NCI-H2107 (cell line): ENCODE measurements at places on chromosomes 7 and 10.
A peak's percentile ranks its signal among the peaks of the same experiment; 100 is the strongest.

- no peak for DNase-seq
Measured at GRCh38 chr7:30177186-30177585, 42.4 kb downstream of the MTURN start.

DNA sequence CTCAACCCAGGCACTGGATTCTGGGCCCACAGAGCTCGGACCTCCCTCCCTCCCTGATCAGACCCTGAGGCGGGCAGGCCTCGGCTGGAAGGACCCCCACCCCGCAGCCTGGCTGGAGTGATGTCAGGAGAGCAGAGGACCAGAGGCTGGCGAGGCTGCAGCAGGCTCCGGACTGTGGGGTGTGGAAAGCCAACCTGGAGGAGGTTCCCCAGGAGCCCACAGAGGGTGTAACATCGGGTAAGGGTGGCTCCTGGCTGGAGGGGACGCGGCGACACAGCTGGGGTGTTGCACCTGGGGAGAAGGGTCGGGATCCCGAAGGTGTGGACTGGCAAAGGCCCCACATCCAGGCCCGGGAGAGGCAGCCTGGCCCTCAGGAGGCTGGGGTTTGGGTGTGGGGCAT lies 8.9 kb upstream of the MICALL2 start:
- DNase-seq, result no peak

DNA sequence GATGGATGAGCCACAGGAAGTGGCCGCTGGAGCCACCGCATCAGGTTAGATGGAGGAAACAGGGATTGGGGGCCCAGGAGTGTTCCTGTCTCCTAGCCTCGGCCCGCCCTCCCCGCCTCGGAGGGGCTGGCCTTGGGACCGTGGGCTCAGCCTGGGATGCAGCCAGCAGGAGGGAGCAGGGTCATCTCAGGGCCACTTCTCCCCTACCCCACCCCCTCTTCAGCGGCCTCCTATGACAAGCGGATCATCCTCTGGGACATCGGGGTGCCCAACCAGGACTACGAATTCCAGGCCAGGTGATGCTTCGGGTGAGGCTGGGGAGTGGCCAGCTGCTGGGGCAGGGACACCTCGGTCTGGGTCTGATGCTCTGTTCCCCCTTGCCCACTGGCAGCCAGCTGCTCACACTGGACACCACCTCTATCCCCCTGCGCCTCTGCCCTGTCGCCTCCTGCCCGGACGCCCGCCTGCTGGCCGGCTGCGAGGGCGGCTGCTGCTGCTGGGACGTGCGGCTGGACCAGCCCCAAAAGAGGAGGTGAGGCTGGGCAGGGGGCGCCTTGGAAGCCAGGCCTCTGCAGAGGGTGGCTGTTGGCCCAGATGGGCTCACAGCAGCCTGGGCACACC lies 4.7 kb downstream of the LRWD1 start:
- no peak for DNase-seq

DNA sequence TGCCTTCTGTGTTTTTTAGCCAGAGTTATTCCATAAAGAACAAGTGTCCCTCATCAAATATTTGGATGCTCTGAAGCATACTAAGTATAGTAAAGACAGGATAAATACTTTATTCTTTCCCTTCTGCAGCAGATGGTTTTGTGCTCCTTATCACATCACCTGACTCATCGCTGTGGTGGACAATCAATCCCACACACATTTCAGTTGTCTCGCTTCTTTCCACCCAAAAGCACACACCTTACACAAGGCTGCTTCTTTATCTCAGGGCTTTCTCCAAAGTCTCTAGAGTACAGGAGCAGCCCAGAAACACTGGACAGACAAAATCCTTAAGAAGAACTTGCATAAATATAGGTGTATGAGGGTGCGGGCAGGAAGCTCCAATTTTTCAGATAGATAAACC lies 43.4 kb downstream of the IGF2BP3 start:
- DNase-seq, result no peak

- no peak for DNase-seq
Measured at GRCh38 chr10:85193796-85194195, 865.4 kb downstream of the CCSER2 start.

DNA sequence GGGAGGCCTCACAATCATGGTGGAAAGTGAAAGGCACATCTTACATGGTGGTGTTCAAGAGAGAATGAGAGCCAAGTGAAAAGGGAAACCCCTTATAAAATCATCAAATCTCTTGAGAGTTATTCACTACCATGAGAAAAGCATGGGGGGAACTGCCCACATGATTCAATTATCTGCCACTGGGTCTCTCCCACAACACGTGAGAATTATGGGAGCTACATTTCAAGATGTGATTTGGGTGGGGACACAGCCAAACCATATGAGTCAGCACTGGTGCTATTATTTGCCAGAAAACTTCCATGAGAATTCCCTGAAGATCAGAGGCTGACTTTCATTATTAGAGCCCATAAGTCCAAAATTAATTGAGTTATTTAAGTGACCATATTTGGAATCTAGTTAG lies 1001.2 kb upstream of the POT1 start:
- no peak for DNase-seq

DNA sequence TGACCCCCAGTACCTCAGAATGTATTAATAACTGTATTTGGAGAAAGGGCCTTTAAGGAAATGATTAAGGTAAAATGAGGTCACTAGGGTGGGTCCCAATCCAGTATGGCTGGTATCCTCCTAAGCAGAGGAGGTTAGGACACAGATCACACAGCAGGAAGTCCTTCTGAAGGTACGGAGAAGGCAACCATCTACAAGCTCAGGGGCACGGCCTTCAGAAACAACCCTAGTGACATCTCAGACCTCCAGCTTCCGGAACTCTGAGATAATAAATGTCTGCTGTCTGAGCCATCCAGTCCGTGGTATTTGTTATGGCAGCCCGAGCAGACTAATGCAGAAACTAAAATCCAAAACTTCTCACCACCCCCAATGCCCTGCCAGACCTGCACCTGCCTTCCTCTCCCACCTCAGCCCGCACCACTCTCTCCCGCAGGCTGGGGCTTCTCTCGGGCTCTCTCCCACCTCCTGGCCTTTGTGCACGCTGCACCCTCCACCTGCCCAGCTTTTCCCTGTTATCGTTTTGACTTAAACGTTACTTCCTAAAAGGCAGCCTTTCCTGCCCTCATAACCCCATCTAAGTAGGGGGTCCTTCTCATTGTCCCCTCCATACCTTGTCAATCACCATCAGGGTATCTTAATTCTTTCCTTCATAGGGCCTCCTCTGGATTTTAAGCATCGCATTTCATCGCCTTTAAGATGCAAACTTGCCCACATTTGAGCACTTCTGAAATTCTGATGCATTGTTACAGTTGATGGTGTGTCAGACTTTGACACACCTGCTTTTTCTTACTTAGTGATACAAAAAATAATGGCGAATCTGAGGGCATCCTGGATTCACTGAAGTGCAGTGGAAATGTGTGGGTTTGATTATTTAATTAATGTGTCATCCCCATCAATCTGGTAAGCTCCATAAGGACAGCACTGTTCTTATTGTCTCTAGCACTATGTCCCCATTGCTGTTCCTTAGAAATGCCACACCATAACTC lies 32.2 kb upstream of the AQP1 start:
- DNase-seq, result peak; percentile 13

GRCh38 chr10:60905580-60905979 lies 38.4 kb downstream of the RHOBTB1 start:
- no peak for DNase-seq

- DNase-seq, result no peak
Measured at GRCh38 chr7:148580446-148580845, 10.1 kb upstream of the C7orf33 start.

DNA sequence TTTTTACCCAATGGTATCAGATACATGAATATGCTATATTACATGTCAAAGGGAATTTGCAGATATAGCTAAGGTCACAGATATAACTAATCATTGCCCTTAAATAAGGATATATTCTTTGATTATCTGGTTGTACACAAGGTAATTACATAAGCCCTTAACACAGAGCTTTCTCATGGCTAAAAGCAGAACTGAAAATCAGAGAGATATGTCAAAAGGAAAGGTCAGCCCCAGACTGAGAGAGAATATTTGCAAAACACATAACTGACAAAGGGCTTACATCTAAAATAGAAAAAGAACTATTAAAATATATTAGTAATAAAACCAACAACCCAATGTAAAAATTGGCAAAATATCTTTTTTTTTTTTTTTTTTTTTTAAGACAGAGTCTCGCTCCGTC lies 1029.5 kb upstream of the LRRN3 start:
- no peak for DNase-seq

DNA sequence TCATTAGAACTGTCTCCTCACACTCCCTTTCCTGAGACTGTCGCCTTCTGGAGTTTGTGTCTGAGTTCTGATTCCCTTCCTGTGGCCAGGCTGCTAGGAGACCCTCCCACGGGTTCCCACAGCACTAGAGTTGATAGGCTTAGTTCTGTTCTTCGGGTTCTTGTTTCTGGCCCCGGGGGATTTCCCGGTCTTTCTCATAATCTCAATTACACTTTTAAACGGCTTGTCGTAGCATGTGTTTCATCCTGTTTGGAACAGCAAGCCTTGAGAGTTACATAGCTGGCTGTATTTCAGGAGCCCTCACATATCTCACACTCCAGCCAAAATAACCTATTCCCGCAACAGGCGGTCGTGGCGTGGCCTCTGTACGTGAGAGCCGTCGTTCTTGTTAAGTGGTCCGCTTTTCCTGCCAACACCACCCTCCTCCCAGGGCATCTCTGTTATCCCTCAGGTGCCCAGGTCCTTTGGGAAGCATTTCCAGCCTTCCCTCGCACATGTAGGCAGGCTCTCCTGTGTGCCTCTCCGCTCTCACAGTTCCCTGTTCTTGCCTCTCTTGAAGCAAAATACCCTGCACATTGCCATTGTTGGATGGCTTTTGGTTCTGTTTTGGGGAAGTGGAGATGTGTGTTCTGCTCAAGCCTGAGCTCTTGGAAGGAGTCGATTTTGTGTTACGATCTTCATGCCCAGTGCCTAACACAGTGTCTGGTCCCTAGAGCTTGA lies 46.0 kb downstream of the CDC123 start:
- DNase-seq, result no peak

- DNase-seq, result no peak
Measured at GRCh38 chr10:33402220-33403073, 68.0 kb upstream of the NRP1 start.

DNA sequence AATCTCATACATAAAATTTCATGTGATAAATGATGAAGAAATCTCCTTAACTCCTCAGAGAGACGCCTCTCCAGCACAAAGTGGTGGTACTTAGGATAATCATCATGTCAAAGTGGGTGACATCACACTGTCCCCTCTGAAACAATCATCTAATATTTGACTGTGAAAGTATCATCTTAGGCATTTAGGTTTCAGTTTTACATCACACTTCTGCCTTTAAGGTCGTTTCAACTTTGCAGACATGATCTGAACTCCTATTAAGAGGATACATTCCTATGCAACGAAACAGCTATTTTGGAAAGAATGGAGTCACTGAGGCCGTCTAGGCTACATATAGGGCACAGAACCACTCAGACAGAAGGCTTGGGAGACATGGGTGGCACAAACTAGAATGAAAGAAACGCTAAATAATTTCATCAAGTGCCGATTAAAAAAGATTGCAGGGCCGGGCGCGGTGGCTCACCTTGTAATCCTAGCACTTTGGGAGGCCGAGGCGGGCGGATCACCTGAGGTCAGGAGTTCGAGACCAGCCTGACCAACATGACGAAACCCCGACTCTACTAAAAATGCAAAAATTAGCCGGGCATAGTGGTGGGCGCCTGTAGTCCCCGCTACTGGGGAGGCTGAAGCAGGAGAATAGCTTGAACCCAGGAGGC lies 2.0 kb downstream of the VOPP1 start:
- no peak for DNase-seq
